Glutamatergic neuron (in vitro differentiated cells): ENCODE measurements at places on chromosomes 7 and 10. TPM values are rescaled to one million over a fixed set of nuclear protein-coding genes. Genes with fewer than 3 reads are reported as not detected.

- DNase-seq: no peak
Observed at GRCh38 chr7:146028251-146028750, 88.3 kb upstream of the CNTNAP2 start.

DNA sequence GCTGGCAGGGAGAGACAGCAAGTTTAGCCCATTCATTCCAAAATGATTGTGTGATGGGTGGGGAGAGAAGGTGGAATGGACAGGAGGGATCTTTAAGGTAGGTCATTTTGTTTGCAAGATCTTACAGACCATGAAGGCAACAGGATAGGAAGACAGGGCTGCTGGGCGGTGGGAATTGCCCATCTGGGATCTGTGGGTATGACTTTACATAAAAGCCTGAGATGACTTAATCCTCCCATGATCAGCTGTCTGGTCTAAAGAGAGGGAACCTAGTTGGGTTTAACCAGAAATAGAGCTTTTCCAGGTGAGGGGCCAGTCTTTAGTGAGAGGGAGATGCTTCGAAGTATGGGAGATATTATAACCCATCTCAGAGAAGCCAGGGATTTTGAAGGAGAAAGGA lies 153.7 kb downstream of the KLF6 start:
- DNase-seq: no peak

GRCh38 chr7:129646369-129647021 lies 35.0 kb downstream of the NRF1 start:
- DNase-seq: no peak

DNA sequence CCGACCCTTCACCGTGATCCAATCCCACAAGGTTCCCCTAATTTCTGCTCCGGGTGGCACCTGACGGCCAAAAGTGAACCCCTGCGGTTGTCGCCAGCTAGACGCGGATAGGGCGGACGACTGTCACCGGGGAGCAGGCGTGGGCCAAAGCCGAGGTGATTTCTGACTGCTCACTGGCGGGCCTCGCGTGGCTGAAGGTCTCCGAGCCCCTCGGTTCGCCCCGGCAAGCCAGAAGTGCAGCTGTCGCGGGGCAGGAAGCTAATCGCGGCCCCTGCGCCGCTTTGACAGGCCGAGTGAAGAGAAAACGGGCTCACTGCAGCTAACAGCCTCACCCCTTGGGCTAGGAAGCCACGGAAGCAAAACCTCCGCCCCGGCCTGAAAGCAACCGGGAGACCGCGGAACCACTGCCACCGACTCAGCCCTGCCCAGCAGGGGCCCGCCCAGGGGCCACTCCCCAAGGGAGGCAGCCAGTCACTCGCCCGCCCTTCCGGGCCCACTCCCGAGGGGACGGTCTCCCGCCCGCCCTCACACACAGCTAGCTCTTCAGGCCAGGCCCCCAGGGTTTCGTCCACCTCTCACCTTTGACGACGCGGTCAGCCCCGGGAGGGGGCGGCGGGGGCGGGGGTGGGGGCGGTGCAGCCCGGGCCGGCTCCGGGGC lies 469 bp downstream of the PPP3CB start:
- DNase-seq: peak; percentile 81

- DNase-seq: no peak
Observed at GRCh38 chr10:4847561-4848355, 21.8 kb downstream of the AKR1E2 start.

DNA sequence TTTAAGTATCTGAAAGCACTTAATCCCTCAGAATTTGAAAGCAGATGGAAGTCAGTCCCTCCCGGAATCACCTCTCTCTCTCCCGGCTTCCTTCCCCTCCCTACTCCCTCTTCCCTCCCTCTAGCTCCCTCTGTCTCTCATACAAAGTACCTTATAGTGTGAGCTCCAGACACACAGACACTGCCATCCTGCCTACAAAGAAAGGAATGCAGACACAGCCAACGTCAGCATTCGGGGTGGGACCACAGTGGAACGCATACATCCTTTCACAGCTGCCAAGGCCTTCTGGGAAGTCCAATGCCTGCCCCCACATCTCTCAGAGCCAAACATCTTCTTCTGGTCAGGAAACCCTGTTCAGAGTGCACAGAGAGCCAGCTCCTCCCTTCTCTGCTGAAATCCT lies 9.3 kb downstream of the NOD1 start:
- no peak for DNase-seq

CYP3A4 gene
- total RNA-seq: not detected
